ENCODE measurements at places on chromosomes 7 and 10.

- no peak for DNase-seq
Measured at GRCh38 chr10:20535897-20536881, 360.9 kb downstream of the NEBL start.

DNA sequence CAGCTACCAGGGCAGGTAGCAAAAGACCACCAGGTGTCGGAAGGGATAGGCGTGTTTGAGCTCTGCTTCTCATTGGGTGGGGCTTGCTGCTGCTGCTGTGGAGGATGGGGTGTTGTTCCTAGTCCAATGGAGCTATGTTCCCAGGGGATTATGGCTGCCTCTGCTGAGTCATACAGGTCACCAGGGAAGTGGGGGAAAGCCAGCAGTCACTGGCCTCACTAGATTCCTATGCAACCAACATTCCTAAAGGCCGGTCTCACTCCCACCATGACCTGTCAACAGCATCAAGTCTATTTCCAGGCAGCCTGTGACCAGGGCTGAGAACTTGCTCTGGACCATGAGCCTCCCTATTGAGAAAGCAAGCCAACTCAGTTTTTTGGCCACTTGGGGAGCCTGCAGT, 1160.8 kb downstream of the REEP3 start:
- no peak for DNase-seq

DNA sequence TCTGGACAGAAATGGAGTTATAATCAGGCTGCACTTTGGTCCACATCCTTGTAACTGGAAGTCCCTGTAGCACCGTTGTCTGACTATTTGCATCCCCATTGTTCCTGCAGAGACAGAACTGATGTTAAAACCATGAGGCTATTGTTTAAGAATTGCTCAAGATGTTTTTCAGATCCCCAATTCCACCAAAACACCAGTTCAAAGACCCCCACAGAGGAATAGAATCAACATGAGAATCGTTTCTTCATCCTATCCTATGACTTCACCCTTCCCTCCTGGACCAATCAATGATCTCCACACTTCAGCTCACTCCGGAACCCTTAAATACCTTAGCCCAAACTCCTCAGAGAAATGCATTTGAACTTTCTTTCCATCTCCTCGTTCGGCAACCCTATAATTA, 57.1 kb upstream of the GRID1 start:
- DNase-seq = no peak

- no peak for DNase-seq
Measured at GRCh38 chr7:37131855-37132254, 316.8 kb downstream of the ELMO1 start.

DNA sequence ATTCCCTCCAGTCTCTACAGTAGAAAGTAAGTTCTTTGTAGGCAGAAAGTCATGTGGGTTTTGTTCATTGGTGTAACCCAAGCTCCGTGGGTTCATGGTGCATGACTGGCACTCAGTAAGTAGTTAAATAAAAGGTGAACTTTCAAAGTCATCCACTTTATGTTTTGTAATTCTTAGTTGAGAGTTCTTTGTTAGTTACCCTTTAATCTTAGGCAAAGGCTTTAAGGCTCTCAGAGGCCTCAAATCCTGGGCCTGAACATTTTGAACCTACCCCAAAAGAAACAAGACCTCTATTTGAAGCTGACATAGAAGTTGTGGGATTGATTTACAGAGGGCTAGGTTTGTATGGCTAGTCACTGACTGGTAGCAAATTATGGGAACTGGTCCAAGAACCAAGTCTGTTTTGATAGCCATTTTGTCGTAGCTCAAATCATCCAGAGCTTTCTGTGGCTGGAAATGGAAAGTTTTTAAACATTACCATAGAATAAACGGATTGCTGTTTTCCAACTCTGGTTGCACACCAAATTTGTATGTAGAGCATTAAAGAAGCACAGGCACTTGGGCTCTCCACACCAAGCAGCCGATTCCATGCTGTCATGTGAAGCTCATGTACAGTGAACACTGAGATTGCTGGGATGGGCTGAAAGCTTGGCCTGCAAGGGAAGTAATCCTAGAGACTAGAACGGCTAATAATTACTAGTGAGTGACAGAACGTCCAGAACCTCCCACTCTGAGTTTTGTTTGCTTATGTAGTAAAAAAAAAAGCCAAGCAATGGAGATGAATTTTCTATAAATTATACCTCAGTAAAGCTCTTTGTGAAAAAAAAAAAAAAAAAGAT, 53.5 kb downstream of the DENND11 start:
- no peak for DNase-seq

DNA sequence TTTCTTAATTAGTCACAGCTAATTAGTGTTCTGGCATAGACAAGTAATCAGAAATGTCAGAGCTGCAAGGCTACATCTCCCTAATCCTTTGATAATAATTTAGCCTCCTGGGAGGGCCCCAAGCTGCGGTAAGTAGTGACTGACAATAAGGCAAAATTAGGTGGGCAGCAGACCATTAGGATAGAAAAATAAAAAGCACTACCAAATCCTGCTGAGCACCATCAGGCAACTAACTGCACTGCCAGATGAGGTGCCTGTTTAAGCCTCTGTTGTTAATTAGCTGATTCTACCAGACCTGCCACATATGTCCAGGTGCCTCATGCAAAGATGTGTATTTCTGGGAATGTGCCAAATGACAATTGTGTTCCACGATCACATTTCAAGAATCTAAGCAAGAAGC, 32.5 kb upstream of the FEZF1 start:
- DNase-seq = no peak

- DNase-seq = no peak
Measured at GRCh38 chr7:17422966-17423365, 124.5 kb downstream of the AHR start.

GRCh38 chr10:67045404-67045803, 119.6 kb downstream of the LRRTM3 start:
- no peak for DNase-seq

GRCh38 chr7:25031007-25031406, 51.0 kb upstream of the OSBPL3 start:
- DNase-seq = peak; percentile 9

DNA sequence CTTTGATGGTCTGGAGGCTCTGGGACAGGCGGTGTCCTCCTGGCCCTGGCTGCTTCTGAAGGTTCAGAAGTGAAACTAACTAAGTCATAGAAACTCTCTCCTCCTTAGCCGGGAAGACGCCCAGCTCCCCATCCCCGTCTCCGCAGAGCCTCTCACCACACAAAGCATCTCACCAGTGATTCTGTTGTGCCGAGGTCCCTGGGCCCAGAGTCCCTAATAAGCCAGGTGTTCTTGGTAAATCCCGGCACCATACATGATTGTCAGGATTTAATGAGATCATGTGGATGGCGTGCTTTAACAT, 9.4 kb downstream of the HKDC1 start:
- no peak for DNase-seq

DNA sequence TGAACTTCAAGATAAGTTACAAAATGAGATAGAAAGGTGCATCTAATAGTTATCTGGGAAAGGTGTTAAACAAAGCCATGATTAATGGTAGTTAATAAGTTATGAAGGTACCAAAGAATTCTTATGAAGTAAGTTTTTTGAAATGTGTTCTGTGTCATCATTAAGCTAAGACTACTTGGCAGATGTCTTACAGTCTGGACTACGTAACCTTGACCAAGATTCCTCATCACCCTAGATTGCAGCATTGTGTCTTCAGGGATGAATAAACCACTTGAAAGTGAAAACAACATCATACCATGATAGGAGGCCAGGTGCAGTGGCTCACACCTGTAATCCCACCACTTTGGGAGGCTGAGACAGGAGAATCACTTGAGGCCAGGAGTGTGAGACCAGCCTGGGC, 48.2 kb downstream of the GOT1 start:
- no peak for DNase-seq

DNA sequence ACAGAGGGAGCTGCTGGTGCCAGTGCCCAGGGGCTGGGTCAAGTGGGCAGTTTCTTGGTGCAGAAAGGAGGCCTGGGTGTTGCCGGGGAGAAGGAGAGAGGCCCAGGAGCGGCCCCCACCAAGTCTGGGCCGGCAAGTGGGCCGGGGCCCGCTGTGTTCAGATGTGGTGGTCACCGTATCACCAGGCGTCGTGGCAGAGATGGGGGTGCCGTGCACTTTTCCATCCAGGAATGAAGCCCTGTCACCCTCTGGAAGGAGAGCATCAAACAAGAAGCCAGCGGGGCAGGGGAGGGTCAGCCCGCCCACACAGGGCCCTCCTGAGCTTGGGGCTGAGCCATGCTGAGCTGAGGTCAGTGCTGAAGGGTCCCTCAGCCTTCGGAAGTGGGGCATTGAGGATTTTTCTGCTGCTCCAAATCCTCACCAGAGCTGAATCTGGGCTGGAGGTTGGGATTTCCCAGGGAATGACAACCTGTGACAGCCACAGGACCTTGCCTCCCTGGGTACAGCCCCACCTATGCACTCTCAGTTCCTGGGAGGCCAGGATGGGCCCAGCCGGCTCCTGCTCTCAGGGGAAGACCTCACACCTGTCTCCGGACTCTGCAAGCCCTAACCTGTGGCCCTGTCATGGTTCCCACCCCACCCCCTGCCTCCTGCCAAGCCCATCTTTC, 27.9 kb upstream of the INPP5A start:
- no peak for DNase-seq

DNA sequence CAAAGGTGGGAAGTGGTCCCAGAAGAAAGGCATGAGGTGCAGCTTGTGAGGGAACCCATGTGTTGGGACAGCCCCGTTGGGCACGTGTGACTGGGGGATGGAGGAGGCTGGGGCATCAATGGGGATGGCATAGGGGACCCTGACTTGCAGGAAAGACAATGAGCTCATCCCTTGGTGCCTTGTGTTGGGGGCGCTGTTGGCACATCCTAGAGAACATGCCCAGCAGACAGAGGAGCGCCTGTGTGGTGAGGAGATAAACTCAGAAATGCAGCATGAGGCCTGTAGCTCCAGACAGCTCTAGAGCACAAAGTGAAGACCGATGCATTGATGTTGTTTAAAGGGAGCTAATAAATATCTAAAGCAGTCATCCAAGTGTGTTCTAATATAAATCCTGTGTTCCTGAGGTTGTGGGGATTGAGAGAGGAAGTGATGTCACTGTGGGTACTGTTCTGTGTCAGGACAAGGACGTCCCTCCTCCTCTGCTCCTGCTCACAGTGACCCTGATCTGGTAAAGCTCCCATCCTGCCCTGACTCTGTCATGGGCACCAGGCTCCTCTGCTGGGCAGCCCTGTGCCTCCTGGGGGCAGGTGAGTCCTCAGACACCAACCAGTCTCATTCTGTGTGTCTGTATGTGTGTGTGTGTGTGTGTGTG, 126.1 kb upstream of the PRSS58 start:
- peak; percentile 23 for DNase-seq

GRCh38 chr7:126635545-126635944, 617.2 kb downstream of the GRM8 start:
- DNase-seq = no peak

DNA sequence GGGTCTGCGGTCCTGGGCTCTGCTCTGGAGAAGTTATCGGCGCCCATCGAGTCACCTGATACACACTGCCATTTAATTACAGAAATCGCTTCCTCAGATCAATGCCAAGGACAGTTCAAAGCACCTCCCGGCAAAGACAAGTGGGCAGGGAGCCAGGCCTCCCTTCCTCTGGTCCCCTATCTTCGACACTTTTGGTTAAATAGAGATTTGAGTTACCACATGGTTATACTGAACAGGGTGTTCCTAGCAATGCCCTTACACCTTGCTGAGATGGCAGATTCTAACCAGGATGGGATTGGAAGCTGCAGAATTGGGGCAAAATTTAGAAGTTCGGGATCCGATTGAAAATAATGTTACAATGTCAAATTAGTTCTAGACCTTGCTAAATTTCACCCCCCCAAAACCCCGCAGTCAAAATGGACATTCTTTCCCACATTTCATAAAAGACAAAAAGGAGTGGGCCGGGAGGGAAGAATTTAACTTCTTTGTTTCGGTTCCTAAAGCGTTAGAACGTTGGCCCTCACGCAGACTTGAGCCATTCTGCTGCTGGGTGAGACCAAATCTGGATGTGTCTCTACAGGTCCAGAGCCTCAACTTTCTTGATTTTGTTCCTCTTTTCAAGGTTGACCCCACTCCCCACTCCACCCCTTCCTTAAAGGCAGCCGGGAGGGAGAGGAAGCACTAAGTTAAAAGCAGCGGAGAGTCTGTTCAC, 2.2 kb upstream of the DLX5 start:
- no peak for DNase-seq

- no peak for DNase-seq
Measured at GRCh38 chr7:137891016-137891655, 44.4 kb upstream of the DGKI start.

GRCh38 chr7:140053812-140054539, 8.8 kb downstream of the PARP12 start:
- no peak for DNase-seq

DNA sequence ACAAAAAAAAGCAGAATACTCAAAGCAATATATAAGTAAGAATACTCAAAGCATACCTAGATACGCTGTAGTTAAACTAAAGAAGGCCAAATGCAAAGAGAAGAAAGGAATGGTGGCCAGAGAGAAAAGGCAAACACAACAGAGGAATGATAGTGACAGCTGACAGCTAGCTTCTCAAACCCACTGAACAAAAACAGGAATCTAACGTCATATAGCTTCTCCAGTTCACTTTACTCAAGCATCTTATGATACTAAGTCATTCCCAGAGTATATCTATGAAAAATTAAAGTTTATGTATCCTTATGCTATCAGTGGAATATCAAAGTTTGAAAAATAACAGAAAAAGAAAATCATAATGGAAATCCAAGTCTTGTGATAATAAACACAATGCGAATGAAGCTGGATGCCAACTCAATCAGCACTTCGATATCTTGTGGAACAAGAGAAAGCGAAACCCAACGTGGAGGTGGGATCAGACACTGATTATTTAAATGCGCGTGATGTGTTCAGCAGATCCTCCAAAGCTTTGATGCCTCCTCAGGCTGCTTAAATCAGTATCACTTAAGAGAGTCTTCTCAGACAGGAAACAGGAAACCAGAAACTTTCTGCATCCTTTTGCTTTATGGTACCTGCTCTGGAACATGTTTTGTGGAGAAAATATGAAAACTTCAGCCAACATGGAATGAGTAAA, 102.8 kb downstream of the PIP4K2A start:
- peak; percentile 59 for DNase-seq

GRCh38 chr10:24118246-24118645, 90.7 kb upstream of the KIAA1217 start:
- no peak for DNase-seq

DNA sequence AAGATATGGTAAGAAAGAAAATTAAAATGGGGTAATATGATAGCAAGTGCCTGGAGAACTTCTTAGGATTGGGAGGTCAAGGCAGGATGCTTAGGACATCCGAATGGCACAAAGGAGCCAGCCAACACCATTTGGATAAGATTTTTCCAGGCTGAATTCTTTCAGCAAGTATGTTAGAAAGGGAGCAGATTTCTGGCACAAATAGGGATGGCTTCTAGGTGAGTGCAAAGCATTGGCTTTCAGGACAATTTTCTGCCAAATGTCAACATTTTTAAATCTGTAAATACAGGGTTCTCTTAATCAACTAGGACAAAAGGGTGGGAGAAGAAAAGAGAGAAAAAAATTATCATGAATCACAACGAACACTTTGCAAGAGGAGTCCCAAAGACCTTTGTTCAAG, 409.1 kb downstream of the GPAM start:
- DNase-seq = no peak

- no peak for DNase-seq
Measured at GRCh38 chr7:150435047-150435389, 15.4 kb upstream of the GIMAP8 start.

Data from stimulated activated CD4-positive, alpha-beta T cell treated with anti-CD3 and anti-CD28 coated beads, Interleukin-2, amount 100 ng/mL, for 24 hours (primary cell).